ENCODE measurements at places on chromosomes 11 and 22. TPM values are rescaled to one million over a fixed set of nuclear protein-coding genes. Genes with fewer than 3 reads are reported as not detected.

GRCh38 chr11:117620659-117621058 lies 176.4 kb downstream of the DSCAML1 start:
- no peaks in the 10 kb centered on the region for H3K36me3 ChIP-seq
- H3K27ac ChIP-seq = no peak overlapping the region
- no peak for DNase-seq
- H3K4me3 ChIP-seq = no peak overlapping the region
- no peaks in the 10 kb centered on the region for H3K4me1 ChIP-seq

- H3K36me3 ChIP-seq = no peaks in the 10 kb centered on the region
- H3K27me3 ChIP-seq = peaks cover 47% of the 10 kb centered on the region
- H3K27ac ChIP-seq = no peak overlapping the region
- no peak for DNase-seq
- H3K4me1 ChIP-seq = peaks cover 19% of the 10 kb centered on the region
These were observed 22.7 kb upstream of the BDNF start for GRCh38 chr11:27722953-27723344.

DNA sequence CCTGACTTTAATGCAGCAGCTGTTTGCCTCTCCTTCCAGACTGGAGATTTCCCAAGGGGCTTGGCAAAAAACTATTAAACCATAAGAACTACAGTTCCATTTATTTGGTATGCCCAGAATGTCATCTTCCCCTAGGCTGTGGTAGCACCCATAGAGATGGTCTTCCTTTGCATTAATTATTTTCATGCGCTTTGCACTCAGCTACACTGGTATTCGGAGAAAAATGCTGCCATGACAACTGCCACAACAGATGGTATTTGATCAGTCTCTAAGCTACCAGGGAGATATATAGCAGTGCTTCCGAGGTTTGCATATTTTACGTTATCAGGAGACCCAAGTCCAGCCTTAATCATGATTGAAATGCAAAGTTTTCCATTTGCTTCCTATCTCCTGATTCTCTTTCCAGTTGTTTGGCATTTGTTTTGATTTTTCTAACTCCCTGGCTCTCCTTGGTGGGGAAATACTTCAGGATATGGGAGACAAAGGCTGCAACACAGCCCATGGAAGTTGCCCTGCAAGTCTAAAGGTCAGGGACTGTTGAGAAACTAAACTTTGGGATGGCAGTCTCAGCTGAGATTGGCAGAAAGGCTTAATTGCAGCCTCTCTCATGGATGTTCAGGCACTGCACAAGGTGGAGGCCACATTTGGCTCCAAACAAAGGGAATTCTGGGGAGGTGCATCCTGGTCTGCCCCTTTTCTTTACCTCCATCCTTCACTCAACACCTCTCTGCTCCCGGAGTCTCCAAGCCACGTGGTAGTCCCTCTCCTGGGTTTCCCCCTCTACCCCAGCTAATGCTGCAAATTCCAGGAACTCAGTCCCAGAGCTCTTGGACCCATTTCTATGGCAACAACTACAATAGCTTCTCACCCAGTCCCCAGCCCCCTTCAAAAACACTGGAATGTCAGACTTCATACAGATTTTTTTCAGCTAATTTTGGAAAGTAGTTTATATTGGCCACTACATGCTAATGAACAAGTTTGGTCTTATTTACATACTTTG lies 151.8 kb downstream of the NAV2 start:
- no peak overlapping the region for H3K4me3 ChIP-seq
- H3K4me1 ChIP-seq = no peaks in the 10 kb centered on the region
- no peaks in the 10 kb centered on the region for H3K27me3 ChIP-seq
- no peak for DNase-seq

DNA sequence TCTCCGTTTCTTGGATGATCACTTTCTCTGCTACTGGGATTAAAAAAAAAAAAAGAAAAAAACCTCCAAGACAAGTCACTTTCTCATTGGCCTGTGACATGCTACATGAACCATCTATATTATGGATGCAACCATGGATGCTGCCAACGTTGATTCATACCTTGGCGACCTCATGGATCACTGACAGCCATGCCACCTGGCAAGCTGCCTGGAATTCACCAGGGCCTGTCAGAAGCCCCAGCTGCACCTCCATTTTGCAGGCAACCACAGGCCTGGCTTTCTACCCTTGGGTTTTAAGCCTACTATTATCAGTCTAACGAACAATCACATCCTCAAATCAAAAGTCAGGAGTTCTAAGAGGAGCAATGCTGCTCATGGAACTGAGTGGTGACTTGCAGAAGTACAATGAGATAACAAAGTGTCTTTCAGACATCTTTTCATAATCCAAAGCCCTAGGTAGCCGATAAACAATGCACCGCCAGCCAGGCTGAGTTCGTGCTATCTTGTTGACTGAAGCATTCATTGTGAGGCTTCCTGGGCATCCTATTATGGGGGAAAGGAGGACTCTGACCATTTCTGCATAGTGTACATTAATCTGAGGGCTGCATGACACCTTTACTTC lies 48.0 kb upstream of the CADM1 start:
- H3K4me3 ChIP-seq = no peak overlapping the region
- no peak for DNase-seq
- no peak overlapping the region for H3K27ac ChIP-seq
- H3K36me3 ChIP-seq = no peaks in the 10 kb centered on the region
- no peaks in the 10 kb centered on the region for H3K27me3 ChIP-seq

DNA sequence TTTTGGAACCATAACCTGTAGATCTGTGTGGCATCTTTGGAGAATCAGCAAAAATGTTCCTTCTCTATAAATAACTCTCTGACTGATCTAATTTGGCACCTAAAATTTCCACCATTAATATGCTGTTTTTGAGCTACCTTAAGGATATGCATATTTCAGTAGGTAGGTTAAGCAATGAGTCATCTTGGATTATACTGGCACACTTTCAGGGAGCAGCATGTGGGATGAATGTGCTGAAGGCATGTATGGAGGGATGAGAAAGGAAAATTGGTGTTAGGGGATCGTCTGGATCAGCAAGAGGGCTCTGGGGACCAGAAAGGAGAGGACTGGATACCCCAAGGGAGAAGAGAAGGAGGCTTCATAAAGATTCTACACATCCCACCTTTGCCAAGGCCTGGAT lies 44.6 kb upstream of the ELF5 start:
- no peaks in the 10 kb centered on the region for H3K4me1 ChIP-seq
- no peak overlapping the region for H3K27ac ChIP-seq
- no peak for DNase-seq
- H3K36me3 ChIP-seq = no peaks in the 10 kb centered on the region
- no peak overlapping the region for H3K4me3 ChIP-seq
- peaks cover 18% of the 10 kb centered on the region for H3K27me3 ChIP-seq

DNA sequence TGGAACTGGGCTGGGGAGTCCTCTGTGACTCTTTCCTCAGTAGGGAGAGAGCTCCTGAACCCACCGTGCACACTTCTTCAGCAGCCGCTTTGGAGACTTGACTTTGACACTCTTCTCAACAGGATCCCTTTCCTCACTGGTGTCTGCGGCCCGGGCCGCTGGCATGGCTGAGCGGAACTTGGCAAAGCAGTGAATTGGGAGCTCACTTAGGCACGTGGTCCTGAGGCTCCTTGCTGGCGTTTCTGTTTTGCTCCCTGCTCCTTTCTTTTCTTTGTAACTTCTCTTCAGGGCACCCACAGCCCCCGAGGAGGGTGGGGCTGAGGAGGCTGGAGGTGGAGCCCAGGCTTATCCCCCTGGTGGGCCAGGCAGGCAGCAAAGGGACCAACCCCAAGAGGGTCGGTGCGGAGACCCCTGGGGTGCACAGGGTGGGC lies 8.4 kb upstream of the KCNQ1OT1 start:
- H3K36me3 ChIP-seq = no peaks in the 10 kb centered on the region
- H3K4me3 ChIP-seq = no peak overlapping the region
- DNase-seq = no peak
- H3K27ac ChIP-seq = no peak overlapping the region
- no peaks in the 10 kb centered on the region for H3K4me1 ChIP-seq
- no peaks in the 10 kb centered on the region for H3K27me3 ChIP-seq

DNA sequence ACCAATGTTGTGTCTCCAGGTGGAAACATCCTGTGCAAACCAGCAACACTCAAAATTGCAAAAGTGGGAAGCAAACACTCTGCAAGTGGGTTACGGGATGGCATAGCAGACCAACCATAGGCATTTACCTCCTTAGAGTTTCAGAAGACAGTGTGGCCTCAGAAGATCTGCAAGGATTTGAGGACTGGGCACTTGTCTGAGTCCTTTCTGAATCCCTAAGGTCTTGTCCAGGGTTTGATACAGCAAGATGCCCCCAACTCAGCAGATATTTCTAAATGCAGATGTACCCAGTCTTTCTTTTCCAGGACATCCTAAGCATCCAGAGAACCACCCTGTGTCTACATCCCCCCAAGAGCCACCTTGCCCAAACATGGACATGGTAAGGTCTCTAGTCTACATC lies 51.7 kb upstream of the SHANK2 start:
- DNase-seq = no peak
- no peaks in the 10 kb centered on the region for H3K4me1 ChIP-seq
- no peak overlapping the region for H3K4me3 ChIP-seq
- H3K27me3 ChIP-seq = peaks cover 3% of the 10 kb centered on the region
- no peak overlapping the region for H3K27ac ChIP-seq

DNA sequence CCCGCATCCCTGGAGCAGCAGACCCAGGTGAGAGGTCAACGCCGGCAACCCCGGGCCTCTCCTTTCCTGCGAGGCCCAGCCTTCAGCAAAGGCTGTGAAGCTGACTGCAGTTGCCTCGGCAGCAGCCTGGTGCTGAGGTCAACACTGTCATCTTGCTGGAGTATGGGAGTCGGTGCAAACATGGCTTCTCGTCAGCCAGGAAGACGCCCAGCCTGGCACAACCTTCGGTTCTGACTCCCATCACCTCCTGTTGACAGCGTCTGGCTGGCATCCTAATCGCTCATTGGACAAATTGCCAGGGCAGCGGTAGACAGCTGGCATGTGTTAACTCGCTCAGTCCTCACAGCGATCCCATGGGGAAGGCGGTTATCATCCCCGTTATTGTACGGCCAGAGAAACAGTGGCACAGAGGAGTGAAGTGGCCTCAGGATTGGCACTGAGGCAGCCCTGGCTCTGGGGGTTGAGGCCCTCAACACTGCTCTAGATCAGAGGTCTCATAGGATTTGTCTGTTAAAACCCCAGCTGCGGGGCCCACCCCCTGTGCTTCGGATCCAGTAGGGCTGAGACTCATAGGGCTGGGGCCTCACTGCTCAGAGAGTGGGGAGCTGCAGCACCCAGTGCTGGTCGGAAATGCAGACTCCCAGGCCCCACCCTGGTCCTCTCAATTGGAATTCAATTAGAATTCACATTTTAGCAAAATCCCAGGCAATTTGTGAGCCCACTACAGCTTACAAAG lies 39.3 kb upstream of the TP53I11 start:
- DNase-seq = no peak
- H3K27ac ChIP-seq = no peak overlapping the region
- no peak overlapping the region for H3K4me3 ChIP-seq
- H3K4me1 ChIP-seq = no peaks in the 10 kb centered on the region
- no peaks in the 10 kb centered on the region for H3K27me3 ChIP-seq
- no peaks in the 10 kb centered on the region for H3K36me3 ChIP-seq

Gene CD3D
- polyA plus RNA-seq = 3.0 TPM

Gene FAM83F
- under 0.01 TPM for polyA plus RNA-seq

Gene ART1
- polyA plus RNA-seq = not detected

Gene AGBL2
- polyA plus RNA-seq = 9.2 TPM

Gene KCNJ4
- polyA plus RNA-seq = 0.07 TPM

Gene CLDN5
- polyA plus RNA-seq = 42.3 TPM

Gene PRR33
- 1.1 TPM for polyA plus RNA-seq

Data from adrenal gland (tissue), 19 donors.